ENCODE measurements at places on chromosomes 3 and 15.

DNA sequence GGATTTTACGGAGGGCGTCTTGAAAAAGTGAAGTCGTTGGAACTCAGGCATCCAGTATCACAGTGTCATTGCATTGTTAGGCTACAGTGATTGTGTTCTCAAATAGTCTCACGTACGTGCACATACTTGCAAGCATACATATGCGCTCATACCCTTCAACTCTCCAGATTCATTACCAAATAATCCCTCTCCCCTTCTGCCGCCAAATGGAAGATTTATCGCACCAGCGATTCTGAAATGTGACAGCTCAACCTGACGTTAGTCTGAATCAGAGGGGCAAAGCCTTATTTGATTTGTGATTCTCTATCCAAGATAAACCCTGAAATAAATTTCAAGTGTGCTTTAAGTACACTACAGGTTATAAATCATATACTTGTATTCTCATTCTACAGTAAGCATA is 119.4 kb downstream of the GADL1 start:
- no peak for DNase-seq

DNA sequence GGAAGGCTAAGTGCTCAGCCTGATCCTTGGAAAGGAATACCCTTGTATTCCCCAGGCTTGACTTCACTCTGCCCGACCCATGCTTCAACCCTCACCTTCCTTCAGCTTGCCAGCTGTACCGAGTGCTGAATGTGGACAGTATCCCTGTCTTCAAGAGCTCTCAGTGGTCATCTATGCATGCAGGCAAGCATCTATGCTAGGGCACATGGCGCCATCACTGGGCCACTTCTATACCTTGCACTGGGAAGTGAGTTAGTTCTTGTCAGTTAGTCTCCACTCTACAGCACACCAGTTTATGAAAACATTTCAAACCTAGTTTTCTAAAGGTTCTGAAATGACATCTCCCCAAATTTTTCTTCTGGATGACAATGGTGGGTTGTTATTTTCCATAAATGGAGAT is 82.0 kb upstream of the MYRIP start:
- no peak for DNase-seq

GRCh38 chr3:123078101-123078500 is 11.3 kb downstream of the PDIA5 start:
- no peak for DNase-seq

DNA sequence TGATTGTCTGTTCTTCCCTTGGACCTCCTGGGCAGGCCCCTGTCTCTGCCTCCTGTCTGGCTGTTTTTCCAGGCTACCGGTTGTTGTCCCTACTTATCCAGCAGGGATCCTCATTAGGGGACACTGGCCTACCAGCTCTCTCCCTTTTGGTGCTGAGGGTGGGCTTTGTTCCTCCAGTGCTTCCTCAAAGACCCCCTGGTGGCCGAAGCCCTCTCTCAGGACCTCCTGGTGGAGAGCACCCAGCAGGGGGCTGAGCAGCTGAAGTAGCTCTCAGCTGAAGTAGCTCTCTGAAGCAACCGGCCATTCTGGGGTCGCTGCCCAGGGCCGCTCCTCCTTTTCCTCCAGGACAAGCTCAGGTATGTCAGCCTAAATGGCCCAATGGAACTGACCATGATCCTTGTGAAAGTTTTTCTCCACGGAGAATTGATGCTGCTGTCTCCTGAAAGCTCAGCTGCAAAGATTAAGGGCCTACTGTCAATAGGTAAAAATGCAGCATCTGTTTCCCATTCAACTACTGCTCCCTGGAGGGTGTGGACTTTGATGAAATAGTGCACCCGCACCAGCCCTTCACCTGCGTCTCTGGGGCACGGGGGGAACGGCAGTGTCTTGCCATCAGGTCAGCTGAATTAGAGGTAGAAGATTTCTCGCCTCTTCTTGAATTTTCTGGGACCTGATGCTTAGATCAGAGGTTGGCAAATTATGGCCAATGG is 27.6 kb downstream of the ARNT2 start:
- no peak for DNase-seq

- no peak for DNase-seq
Measured at GRCh38 chr3:120470870-120471269, 20.1 kb upstream of the FSTL1 start.

DNA sequence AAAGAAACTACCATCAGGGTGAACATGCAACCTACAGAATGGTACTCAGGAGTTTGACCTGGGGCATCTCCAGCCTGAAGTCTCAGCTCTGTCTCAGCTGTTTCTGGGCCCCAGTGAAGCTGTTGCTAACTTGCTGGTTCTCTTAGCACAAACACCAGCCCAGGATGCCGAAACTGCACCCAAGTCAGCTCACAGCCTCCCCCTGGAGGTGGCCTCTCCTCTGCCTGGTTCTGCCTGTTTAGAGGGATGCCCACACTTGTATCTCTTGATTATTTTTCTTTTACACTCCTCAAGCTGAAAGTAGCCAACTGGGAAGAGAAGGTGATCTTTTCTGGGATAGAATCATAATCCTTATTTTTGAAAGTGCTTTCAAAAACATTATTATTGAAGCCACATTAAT is 289.0 kb upstream of the RASGRP1 start:
- DNase-seq = peak; percentile 60

DNA sequence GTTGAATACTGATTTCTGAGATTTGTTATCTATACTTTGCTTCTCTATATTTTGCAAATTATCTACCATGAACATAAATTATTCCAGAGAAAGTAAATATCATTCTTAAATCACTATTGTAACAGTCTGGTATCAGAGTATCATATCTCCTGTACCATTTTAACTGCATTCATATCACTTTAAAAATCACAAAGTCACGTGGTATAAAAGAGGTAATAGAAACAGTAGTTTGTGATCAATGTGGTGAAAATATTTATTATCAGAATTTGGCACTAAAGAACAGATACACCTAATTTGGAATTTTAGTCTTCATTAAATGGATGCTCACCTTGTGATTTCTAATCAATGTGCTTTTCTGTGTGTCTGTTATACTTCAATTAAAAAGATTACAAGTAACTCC is 47.8 kb downstream of the P3H2 start:
- no peak for DNase-seq
